Activated T-cell treated with anti-CD3 and anti-CD28 coated beads for 4 hours (primary cell): ENCODE measurements at places on chromosomes 6 and 20.

- DNase-seq = no peak
These were observed 70.7 kb upstream of the NNAT start for GRCh38 chr20:37450344-37450743.

GRCh38 chr6:86682297-86682696, 255.0 kb upstream of the HTR1E start:
- DNase-seq = no peak

GRCh38 chr20:62337558-62338293, 29.4 kb downstream of the LAMA5 start:
- DNase-seq = no peak

DNA sequence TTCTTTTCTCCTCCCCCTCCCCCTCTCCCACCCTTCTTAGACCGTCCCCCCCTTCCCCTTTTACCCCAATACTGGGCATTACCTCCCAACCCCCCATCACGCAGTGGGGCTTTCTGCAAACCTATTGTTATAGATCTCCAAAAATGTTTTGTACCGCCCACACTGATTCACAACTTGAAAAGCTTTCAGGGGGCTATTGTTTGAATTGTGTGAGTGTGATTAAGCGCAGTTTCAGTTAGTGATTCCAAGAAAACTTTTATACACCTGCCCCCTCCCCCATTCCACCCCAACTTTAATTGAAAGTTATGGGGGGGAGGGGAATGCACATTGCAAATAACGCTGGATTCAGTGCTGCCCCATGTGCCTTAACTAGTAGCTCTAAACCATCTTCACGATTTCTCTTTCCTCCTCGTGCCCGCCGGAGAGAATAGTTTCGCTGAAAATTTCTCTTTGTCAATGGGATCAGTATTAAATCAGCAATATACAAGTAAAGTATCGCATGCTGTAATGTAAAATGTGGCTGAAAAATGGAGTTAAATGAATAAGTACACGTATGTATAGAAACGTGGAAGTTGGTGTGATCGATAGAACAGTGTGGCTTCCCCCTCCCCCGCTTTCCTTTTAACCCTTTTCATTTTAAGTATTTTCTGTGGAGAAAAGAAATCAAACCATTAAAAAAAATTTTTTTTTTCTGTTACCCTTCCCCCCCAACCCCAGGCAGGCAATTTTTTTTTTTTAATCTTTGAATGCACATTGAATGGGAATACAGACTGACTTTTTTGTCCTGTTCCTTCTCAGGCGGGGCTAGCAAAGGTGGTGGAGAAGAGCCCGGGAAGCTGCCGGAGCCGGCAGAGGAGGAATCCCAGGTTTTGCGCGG, 632 bp downstream of the LIN28B start:
- no peak for DNase-seq

DNA sequence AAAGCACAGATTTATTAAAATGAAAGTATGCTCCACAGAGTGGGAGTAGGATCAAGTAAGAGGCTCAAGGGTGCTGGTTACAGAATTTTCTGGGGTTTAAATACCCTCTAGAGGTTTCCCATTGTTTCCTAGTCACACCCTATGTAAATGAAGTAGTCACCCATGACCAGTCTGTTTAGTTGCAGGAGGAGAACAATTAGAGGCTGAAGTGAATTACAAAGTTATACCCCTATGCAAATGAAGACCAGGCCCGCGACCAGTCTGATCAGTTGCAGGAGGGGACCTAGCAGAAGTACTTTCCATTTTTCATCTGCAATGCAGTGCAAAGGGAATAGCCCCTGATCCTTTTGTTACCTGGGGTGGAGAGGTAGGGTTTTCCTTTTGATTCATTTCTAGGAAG, 11.8 kb upstream of the FILIP1 start:
- no peak for DNase-seq

DNA sequence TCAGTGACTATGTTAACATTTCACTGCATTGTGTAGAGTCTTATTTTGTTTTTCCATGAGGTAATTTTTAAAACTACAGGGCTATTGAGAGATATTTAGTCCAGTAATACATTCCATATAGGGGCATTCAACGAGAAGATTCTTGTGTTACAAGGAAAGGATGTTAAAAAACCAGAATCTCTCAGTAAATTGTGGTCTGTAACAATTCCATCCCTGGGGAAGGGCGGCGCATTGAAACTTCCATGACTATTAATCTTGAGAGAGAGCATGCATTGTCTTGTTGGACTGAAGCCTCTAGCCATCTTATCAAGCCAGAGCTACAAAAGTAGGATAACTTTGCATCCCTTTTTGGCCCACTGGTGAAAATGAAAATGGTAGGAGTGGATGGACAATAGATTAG, 119.7 kb downstream of the BCKDHB start:
- DNase-seq = no peak

DNA sequence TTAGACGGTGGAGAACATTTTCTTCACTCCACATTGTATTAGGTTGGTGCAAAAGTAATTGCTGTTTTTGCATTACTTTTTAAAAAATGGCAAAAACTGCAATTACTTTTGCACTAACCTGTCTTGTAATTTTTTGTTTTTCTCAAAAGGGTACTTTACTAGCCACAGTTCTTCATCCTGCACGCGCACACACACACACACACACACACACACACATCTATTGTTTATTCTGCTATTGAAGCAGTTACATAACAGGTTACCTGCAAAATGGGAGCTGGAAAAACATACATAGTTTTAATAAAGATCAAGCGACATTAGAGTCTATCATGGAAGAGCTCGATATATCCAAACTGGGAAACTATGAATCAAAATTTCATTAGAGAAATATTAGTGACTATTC, 235.2 kb downstream of the SIM1 start:
- no peak for DNase-seq

DNA sequence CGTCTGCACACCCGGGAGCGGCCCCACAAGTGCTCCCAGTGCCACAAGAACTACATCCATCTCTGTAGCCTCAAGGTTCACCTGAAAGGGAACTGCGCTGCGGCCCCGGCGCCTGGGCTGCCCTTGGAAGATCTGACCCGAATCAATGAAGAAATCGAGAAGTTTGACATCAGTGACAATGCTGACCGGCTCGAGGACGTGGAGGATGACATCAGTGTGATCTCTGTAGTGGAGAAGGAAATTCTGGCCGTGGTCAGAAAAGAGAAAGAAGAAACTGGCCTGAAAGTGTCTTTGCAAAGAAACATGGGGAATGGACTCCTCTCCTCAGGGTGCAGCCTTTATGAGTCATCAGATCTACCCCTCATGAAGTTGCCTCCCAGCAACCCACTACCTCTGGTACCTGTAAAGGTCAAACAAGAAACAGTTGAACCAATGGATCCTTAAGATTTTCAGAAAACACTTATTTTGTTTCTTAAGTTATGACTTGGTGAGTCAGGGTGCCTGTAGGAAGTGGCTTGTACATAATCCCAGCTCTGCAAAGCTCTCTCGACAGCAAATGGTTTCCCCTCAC, 21.0 kb downstream of the PRDM1 start:
- DNase-seq = no peak

- DNase-seq = no peak
These were observed 19.0 kb downstream of the HECA start for GRCh38 chr6:139153855-139154254.

- no peak for DNase-seq
These were observed 803 bp upstream of the ADGRG6 start for GRCh38 chr6:142300758-142301650.
